Stimulated activated CD8-positive, alpha-beta memory T cell treated with anti-CD3 and anti-CD28 coated beads, Interleukin-4, amount 100 ng/mL, for 4 hours (primary cell): ENCODE measurements at places on chromosomes 4 and X.

- no peak for DNase-seq
Measured at GRCh38 chr4:85720735-85721134, 245.8 kb downstream of the ARHGAP24 start.

DNA sequence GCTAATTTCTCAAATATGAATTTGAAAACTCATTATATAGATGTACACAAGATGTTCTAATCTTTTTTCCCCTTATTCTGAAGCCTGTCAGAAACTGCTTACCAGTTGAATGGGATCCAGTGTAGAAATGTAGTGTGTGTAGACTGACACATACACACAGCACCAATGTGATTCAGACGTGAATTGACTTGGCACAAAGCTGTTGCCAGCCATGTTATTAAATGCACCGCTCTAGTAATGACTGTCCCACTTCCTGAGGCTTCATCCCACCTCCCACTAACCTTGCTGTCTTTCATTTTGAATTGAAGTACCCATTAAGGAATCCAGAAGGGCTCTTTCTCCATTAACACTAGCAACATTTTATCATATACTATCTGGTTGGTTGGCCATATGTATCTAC, 146.6 kb downstream of the PPA2 start:
- no peak for DNase-seq

DNA sequence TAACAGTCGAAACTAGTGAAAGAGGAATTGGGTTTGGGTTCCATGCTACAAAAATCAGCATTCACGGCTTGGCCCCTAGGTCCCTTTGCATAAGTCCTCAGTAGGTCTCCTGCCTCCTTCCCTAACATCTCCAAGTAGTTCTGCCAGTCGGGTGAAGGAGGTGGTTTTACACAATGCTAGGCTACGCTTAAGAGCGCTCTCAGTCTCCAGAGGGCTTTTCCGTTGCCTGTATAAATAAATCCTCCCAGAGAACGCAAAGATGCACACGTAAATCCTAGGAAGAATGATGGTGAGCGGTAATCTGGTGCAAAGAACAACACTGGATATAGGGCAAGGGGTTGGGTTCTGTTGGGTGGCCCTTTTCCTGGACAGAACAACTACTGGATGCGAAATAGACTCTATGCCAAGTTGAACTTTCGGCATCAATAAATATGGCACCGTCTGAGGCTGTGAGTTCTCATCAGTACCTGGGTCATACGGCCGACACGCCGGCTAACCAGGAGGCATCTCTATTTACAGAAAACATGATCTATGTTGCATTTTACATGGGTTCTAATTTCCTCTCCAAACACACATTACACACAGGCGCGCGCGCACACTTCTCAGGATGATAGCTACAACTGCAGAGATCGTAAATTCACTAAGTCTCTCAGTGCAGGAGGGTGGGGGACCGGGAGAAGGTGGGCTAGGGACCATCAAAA, 1.3 kb downstream of the CAMK2D start:
- peak; percentile 6 for DNase-seq

DNA sequence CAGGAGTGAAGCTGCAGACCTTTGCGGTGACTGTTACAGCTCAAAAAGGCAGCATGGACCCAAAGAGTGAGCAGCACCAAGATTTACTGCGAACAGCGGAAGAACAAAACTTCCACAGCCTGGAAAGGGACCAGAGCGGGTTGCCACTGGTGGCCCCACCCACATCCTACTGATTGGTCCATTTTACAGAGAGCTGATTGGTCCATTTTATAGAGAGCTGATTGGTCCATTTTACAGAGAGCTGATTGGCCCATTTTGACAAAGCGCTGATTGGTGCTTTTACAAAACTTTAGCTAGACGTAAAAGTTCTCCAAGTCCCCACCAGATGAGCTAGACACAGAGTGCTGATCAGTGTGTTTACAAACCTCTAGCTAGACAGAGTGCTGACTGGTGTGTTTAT, 134.2 kb upstream of the FRG1 start:
- no peak for DNase-seq

DNA sequence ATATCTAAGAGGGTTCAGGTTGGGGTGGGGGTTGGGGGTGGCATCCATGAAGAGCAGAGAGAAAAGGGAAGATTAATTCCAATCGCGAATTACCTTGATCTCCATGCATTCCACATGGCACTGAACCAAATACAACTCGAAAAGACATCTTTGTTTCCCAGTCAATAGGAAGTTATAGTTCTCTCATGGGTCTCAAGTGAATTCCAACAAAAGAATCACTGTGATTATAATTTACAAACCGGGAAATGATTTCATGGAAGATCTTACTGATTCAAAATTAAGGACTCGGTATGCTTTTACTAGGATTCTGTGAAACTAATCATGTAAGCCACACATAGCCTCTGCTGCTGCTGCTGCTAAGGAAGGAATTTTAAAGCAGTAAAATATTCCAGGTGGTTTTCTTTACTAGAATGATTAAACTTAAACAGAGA, 26.6 kb upstream of the AMELX start:
- no peak for DNase-seq

DNA sequence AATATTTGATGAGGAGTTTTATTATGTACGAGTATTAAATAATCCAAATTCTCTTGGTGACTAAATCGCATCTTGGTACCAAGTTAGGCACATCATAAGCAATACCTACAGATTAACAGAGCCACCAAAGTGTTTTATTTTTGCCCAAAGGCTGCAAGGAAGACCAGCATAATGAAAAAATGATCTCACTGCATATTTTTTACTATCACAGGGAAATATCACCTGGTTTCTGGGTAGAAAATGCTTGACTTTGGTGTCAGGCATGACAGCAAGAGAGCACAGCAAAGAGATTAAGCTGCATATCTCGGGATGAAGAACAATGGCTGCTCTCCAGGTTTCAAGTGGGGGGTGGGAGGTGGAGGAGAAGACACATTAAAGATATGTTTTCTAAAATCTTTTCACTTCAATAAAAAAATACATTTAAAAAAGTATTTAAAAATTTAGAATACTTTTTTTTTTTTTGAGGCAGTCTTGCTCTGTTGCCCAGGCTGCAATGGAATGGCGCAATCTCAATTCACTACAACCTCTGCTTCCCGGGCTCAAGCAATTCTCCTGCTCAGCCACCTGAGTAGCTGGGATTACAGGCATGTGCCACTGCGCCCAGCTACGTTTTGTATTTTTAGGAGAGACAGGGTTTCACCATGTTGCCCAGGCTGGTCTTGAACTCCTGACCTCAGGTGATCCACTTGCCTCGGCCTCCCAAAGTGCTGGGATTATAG, 86.1 kb downstream of the FRYL start:
- no peak for DNase-seq

GRCh38 chr4:151865744-151866591, 105.2 kb upstream of the GATB start:
- DNase-seq, result no peak

DNA sequence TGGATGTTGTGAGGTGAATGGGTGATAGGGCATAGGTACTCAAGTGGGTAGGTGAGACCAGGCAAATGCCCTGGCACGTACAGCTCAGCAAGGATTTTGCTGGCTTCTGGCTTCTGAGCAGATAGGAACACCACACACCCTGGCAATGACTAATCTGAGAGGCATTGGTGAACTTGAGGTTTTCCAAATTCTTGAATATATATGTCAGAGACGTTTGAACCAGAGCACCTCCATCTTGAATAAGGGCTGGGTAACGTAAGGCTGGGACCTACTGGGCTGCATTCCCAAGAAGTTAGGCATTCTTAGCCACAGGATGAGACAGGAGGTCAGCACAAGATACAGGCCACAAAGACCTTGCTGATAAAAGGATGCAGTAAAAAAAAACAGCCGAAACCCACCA, 204.5 kb downstream of the NLGN4X start:
- DNase-seq, result no peak

GRCh38 chr4:101031971-101032370, 315.4 kb downstream of the PPP3CA start:
- no peak for DNase-seq

- DNase-seq, result no peak
Measured at GRCh38 chr4:17055788-17056187, 157.3 kb upstream of the LDB2 start.

GRCh38 chr4:2051086-2051485, 8.0 kb upstream of the NAT8L start:
- DNase-seq, result no peak

- no peak for DNase-seq
Measured at GRCh38 chr4:82287720-82288119, 86.1 kb downstream of the HNRNPD start.

- no peak for DNase-seq
Measured at GRCh38 chrX:26722666-26723428, 506.9 kb downstream of the MAGEB5 start.

DNA sequence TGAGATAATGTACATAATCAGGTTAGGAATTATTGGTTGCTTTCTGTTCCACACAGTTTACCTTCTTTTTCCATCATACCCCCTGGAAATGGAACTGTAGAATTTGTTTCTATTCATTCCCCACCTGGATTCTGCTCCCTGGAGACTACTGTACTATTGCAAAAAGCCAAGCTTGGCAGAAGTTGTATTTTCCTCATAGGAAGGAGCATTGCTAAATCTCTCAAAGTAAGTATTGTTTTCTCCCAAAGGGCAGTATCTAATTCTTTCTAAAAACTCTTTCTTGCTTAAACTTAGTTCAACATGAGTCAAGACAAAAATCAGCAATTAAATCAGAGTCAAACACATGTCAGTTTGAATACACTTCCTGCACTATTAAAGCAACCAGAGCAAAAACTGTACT, 136.2 kb downstream of the CDS1 start:
- DNase-seq, result no peak

GRCh38 chrX:22674932-22675331, 324.8 kb upstream of the DDX53 start:
- DNase-seq, result no peak

GRCh38 chrX:134801267-134801666, 143.0 kb upstream of the PLAC1 start:
- no peak for DNase-seq

DNA sequence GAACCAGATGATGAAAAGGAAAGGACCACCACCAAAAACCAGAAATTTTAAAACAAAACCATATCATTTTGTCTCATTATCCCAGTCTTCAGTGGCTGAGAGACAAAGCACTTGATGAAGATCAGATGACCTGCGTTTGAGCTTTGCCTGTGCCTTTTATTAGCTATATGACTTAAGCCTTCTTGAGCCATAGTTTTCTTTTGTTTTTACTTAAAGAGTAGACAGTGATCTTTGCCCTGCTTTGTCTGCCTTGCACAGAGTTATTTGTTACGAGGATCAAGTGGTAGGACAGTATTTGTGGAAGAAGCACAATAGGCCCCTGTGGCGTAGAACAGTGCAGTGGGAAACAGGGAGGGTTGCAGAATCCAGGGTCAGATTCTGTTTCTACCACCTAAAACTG, 89.9 kb downstream of the SLC10A6 start:
- DNase-seq, result no peak

GRCh38 chr4:141016117-141016798, 117.0 kb downstream of the RNF150 start:
- no peak for DNase-seq

DNA sequence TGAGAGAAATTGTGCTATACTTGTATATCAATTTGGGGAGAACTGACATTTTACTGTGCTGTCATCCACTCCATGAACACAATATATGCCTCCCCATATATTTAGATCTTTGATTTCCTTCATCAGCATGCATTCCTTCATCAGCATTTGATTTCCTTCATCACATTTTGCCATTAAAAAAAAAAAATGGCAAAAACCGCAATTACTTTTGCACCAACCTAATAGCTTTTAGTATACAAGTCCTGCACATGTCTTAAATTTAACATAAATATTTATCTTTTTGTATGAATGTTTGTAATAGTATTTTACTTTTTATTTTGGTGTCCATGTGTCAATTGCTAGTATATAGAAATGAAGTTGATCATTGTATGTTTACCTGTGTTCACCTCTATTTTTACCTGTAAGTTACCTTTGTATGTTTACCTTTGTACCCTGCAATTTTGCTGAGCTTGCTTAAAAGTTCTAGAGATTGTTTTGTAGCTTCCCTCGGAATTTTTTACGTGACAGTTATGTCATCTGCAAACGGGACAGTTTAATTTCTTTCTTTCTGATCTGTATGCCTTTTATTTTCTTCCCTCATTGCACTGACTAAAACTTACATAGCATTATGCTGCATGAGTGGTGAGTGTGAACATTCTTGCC, 86.2 kb downstream of the CPEB2 start:
- no peak for DNase-seq

DNA sequence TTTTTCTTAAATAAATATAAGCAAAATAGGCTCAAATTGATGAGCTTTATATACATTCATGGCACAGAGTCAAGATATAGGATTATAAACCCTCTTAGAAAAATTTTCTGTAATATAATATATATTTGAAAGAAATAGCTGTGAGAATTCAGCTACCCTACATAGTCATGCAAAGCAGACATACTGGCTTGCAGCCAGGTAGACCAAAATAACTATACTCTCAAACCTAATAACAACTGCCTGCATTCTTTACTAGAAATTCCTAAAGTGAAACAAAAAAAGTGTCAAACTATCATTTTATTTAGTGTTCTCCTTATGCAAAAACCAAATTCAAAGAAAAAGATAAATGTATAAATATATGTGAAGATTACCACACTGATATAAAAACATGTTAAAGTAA, 1390.2 kb downstream of the C4orf33 start:
- no peak for DNase-seq

DNA sequence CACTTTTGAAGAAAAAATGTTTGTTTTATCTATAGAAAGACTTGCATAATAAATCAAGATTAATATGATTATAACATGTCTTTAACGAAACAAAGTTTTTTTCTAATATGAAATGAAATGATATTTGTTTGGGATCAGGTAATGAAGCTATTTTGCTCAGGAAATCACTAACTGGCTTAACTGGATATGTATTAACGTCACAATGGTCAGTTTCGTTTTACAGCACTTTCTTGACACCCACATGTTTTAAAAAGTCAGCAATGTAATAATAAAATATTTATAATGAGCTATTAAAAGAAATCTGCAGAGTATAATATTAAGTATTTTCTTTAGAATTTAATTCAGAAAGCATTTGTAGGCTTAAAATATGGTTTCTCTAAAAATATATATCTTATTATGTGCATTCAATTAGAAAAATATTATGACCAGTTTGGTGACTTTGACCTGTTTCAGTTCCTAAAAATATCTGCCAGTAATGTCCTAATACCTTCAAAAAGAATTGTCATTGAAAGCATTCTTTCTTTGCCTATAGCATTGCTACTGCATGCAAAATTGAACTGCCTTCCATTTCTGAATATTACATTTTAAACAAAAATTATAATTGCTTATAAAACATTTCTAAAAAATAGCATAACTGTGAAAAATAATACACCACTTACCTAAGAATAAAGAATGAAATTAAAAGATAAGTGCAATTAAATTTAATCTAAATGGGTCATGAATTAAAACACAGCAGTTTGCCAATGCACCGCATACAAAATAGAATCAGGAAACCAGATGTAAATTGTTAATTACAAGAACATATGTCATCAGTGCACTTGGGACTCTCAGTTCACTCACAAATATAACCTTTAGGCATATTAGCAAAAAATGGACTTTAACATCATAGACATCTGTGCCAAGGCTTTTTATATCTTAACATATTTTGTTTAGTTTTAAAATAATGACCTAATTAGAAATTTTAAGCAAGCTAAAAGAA, 31.6 kb downstream of the TIGD2 start:
- DNase-seq, result no peak
